ENCODE measurements at places on chromosomes 1 and 21.
A peak's percentile ranks its signal among the peaks of the same experiment; 100 is the strongest.

DNA sequence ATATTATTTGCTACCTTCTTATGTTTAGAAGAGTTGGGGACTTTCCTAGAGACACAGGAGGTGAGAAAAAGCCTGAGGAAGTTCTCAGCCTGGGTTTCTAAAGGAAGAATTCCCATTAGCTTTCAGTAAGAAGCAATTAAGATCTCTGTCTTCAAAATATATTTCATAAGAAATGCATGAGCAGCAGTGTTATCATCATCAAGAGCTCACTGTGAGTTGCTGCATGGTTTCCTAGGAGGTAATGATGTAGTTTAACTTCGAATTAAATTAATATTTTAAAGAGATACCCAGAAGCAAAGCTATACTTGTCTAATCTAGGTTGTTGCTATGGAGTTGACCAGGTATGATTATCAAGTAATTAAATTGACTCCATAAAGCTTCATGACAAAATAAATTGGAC lies 5.7 kb upstream of the POGZ start:
- DNase-seq = no peak

DNA sequence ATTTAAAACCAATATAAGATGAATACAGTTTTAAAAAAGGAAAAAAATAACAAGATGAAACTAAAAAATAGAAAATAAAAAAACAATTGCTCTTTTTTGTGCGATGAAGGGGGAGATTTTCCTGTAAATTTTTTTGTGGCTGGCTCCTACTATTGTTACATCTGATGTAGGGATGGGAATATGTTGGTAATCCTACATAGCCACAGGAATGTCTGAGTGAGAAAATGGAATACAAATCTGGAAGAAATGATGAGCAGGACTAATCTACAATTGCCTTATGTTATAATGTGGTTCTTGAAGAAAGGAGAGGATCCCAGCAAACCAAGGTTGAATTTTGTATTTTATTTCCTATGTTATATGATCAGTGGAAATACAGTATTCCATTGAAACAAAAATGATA lies 40.9 kb downstream of the ATP6V1G3 start:
- no peak for DNase-seq

DNA sequence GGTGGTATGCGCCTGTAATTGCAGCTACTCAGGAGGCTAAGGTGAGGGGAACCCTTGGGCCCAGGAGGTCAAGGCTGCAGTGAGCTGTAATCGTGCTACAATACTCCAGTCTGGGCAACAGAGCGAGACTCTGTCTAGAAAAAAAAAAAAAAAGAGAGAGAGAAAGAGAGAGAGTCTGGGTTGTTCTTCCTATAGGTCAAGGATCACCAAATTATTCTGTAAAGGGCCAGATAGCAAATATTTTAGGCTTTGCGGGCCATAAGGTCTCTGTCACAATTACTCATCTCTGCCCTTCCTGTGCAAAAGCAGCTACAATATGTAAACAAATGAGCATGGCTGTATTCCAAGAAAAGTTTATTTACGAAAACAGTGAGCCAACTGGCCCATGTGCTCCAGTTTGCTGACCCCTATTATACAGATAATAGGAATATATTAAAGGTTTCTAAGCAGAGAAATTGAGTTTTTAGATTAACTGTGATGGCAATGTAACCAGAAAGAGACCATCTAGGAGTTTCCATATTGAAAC lies 2.1 kb downstream of the SASS6 start:
- DNase-seq = no peak

DNA sequence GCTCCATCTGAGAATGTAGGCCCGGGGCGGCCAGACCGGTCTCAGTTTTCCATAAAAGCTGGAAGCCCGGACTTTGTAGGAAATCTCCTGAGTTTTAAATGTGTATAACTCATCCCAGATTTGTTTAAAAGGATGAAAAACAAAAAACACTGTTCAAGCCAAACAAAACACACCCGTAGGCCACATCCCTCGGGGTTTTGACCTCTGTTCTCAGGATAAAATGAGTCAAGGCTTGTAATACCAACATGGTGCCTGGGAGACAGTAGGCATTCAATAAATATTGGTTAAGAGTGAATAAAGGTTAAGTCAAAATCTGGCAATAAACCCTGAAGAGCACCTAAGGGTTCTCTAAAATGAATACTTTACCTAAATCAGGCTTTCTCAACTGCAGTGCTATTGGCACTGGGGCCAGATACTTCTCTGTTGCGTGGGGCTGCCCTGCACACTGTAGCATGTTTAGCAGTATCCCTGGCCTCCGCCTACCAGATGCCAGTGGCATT lies 55.0 kb downstream of the KAZN start:
- DNase-seq = no peak

DNA sequence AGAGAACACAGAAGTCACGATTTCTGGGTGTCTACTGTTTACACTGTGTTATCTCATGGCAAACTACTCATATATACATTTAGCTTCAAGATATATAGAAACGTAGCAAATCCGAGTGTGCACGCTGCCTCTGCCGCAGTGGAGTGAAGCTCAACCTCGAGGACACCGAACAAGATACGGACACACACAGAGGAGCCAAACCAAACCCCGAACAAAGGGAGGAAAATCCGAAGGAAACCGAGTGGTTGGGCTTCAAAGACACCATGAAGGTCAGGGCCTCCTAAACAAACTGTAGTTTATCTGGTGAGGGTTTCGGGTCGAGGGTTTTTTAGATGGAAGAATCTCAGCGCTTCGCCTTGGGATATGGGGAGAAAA lies 34.5 kb downstream of the SLC45A1 start:
- no peak for DNase-seq

- DNase-seq = no peak
These were observed 2.4 kb downstream of the TMEM125 start for GRCh38 chr1:43272161-43272560.

DNA sequence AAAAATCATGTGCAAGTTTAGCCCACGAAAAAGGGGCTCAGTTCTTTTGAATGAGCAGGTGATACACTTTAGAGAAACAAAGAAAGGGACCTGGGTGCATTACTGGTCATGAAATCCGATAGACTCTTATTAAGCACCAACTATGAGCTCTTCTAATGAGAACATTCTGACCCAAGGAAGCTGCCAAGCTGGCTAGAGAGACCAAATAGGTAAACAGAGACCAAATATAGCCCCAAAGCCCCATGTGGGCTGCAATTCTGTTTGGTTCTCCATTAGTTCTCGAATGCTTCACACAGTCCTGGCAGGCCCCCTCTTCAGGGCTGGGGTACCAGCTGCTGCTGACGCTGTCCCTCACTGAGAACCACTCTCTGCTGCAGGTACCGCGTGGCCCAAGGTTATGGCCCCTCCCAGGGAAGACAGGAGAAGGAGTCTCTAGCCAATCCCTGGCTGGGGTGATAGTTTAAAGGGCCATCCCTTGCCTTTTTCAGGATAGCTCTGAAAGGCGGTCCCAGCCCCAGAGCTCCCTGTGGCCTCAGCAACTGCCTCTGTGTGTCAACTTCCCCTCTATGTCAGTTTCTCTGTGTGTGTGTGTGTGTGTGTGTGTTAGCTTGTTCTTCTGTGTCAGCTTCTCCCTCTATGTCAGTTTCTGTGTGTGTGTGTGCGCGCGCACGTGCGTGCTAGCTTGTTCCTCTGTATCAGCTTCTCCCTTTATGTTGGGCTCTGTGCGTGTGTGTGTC lies 7.1 kb upstream of the UBXN10 start:
- DNase-seq = no peak

DNA sequence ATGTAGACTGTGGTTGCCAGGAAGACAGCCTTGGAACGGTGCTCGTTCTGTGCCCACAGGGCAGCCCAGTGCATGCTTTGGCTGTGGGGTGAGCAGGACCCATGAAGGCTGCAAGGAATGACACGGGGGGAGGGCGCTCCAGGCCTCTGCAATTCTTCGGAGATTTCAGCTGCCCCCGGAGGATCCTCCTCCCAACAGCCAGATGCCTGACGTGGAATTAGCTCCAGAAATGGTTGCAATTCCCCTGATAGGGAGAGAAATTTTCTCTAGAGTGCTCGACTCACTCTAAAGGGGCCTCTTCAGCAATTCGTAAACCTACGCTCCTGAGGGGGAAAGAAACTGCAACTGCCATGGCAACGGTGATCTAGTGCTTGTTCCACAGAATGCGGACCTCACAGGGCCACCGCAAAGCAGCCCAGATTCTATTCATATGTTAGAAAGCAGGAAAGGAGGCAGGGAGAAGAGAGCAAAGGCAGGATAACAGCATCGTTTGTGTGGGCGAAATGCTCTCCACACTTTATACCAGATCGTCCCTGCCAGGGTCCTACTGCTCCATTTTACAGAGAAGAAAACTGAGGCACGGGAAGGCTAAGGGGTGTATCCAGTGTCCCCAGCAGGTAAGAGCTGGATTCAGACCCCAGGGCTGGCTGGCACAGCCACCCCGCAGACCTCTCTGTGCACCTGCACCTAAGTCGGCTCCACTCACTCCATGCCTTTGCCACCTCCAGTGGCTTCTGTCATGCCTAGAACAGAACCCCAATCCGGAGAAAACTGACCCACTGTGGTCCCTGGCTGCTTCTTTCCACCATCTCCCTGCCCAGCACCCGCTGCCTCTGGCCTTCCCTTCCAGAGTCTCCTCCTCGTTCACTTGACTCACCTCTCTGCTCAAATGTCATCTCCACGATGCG lies 11.9 kb upstream of the PDE9A start:
- DNase-seq = no peak

DNA sequence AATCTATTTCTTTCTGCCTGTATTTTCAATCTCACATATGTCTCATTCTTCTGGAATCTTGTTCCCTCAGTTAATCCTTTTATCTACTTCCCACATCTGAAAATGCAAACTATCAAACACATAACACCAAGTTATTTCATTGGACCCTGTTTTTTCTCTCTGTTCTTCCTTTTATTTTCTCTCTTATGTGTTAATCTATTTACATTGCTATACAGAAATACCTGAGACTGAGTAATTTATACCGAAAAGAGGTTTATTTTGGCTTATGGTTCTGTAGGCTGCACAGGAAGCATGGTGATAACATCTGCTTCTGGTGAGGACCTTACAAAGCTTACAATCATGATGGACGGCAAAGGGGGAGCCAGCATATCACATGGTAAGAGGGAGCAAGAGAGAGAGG lies 247.6 kb downstream of the TGFB2 start:
- DNase-seq = peak; percentile 77

DNA sequence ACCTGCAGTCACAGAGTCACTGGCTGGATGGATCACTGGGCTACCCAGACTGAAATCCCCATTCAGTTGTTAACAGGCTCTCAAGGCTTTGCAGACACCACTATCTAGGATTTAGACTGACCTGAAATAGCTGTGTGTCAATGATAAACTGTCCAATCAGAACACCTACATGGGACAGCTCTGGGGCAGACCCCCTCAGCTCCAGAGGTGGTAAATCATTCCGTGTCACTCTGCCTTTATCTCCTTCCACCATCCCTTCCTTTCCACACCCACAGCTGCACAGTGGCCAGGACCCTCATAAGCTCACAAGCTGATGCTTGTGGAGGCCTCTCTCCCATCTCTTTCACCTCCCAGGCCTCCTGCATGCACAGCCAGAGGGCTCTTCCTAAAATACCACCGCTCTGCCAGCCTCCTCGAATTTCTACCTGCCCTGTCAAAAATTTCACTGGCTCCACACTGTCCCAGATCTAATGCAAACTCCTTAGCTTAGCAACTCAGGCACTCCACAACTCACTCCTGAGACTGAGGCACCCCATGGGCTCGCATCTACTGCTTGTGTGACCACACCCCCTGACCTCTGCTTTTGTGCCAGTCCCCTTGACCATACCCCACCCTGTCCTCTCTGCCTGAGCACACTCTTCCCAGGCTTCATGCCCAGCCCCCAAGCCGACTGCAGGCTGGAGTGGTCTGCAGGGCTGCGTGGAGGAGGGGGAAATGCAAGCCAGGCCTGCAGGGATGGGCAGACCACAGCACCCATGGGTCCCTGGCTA lies 5.8 kb downstream of the CAPZB start:
- no peak for DNase-seq

DNA sequence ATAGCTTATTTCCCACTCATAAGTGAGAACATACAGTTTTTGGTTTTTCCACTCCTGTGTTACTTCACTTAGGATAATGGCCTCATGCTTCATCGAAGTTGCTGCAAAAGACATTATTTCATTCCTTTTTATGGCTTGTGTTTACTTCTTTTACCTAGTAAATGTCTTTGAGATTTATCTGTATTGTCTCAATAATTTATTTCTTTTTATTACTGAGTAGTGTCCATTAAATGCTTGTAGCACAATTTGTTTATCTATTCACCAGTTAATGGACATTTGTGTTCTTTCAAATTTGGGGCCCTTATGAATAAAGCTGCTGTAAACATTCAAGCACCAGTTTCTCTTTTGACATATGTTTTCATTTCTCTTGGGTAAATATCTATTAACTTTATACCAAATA lies 86.0 kb downstream of the UCHL5 start:
- no peak for DNase-seq

GRCh38 chr1:180097326-180097605 lies 57.4 kb upstream of the QSOX1 start:
- no peak for DNase-seq

- DNase-seq = no peak
These were observed 262.8 kb downstream of the TPR start for GRCh38 chr1:186112280-186112679.

- DNase-seq = no peak
These were observed 20.6 kb upstream of the ATF3 start for GRCh38 chr1:212587888-212588510.

DNA sequence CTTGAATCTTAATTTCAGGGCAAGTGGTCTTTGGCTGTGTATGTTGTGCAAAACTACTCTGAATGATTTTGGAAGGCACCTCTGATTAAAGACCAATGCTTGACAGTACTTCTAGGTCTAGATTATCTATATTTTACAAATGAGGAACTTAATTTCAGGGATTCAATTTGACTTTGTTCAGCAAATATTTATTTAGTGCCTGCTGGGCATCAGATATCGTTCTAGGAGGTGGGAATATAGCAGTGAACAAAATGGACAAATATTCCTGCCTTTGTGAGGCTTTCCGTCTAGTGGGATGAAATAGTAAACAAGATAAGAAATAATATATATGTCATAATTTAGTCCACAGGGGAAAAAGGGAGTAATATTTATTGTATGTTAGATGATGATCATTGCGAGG lies 4.7 kb downstream of the ZNF326 start:
- no peak for DNase-seq

GRCh38 chr21:16196001-16196400 lies 466.2 kb downstream of the USP25 start:
- no peak for DNase-seq

GRCh38 chr1:100611086-100611485 lies 73.1 kb downstream of the GPR88 start:
- DNase-seq = no peak

GRCh38 chr1:225811622-225812487 lies 1.9 kb downstream of the EPHX1 start:
- DNase-seq = no peak

- DNase-seq = peak; percentile 53
These were observed 38.6 kb upstream of the COX20 start for GRCh38 chr1:244796719-244797406.

GRCh38 chr1:189530162-189530561 lies 947.5 kb downstream of the BRINP3 start:
- DNase-seq = no peak

DNA sequence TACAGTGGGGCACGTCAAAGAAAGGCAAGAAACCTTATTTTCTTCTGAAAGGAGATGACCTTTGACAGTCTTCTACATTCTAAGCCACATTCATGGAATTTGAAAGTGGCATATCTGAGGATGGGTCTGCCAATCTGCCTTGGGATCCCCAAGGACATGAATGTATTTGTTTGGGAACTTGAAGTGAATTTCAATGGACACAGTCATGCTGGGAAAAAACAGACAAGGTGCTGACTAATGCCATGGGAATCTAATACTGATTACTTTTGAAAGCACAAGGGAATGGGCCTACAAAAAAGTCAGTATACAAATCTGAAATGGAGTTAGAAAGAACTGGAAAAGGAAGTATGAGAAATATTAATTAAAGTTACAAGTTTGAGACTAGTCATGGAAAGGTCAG lies 128.8 kb downstream of the KCNJ6 start:
- DNase-seq = no peak

Measured in PC-9 (cell line).